CD4-positive, alpha-beta memory T cell (primary cell): ENCODE measurements at places on chromosomes 1 and 21. TPM values are rescaled to one million over a fixed set of nuclear protein-coding genes. Genes with fewer than 3 reads are reported as not detected.

PTGER3 gene
- not detected for total RNA-seq

PLXNA2 gene
- total RNA-seq = 4.0 TPM

NBPF12 gene
- 26.9 TPM for total RNA-seq

KRTAP10-9 gene
- total RNA-seq = not detected

MPL gene
- not detected for total RNA-seq

OR10Z1 gene
- not detected for total RNA-seq

TGFB2 gene
- not detected for total RNA-seq

SLC35F3 gene
- total RNA-seq = not detected

CEP170 gene
- total RNA-seq = 36.4 TPM

DNA sequence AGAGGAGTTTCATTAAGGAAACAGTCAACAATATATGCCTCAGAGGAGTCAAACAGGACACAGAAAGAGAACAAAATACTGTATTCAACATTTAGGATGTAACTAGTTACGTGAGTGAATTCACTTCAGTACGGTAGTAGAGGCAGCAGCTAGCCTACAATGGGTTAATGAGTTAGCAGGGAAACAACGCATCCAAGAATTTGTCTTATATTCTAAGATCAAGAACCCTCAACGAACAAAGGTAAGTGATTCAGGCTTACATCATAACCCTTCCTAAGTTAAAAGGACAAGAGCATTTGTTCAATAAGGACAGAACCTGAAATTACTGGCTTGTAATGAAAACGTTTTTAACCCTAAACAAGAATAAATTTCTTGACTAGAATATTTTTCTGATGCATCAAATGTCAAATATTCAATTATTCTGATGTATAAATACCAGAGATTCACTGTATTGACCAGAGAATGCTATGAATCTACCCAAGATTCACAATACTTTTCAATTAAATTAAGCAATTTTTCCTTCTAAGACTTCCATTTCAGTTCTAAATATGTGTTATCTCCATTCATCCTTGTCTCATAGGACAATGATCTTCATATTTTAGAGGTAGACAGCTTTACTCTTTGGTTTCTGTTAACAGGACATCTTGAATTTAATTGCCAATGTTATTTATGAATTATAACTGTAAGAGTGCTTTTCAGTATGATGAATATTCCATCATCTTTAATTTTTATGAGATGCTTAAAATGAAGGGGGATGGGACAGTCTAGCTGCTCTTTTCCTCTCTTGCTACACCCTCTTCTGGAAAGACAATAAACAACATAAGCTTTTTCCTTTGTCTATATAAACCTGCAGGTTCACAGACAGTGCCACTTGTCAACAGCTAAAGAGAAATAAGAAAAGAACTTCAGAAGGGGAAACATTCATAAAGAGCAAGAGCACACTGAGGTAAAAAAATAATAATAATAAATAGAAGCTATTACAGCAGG, 209.5 kb downstream of the SMYD3 start:
- H3K4me1 ChIP-seq = no peaks in the 10 kb centered on the region
- no peak for DNase-seq

GRCh38 chr1:96313216-96313615, 408.4 kb upstream of the PTBP2 start:
- no peaks in the 10 kb centered on the region for H3K4me1 ChIP-seq
- DNase-seq = no peak
- H3K4me3 ChIP-seq = no peak overlapping the region
- no peaks in the 10 kb centered on the region for H3K27me3 ChIP-seq
- H3K36me3 ChIP-seq = no peaks in the 10 kb centered on the region

DNA sequence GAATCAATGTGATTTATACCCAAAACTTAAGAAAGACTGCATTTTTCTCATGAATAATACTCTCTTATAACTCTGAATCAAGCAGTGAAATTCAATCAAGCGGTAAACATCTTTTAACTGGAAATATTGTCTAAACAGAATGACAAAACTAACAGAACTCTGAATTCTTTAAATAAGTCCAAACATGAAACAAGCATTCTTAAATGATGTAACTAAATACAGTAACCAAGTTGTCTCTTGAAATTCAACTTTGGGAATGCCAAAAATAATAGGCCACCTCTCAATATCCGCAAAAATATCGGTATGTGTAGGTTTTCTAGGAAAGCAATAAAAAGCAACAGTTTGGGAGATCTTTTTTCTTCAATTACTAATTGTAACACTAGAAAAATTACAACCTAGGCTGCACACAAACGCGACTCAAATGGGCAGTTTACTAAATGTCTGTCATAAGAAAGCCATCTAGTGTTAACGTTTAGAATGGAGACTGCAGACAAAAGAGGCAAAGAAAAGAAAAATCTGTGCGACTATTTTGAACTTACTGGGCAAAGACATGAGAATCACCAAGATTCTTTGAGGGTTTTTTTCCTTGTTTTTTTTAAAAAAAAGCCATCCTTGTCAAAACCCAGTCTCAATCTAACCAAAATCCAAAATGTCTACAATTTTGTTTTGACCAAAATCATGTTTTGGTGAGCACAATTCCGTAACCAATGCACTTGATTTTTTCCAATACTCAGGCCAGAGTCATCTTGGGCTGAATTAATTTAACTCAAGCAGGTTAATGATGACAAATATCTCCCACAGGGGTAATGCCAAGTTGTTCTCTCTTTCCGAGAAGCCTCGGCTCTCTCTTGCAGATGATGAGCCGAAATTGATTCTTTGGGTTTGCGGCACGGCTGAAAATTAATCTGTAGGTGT, 1.3 kb downstream of the SIPA1L2 start:
- no peak for DNase-seq
- H3K27ac ChIP-seq = no peak overlapping the region
- no peaks in the 10 kb centered on the region for H3K36me3 ChIP-seq
- H3K4me3 ChIP-seq = peak overlapping the region; percentile 29
- peaks cover 28% of the 10 kb centered on the region for H3K4me1 ChIP-seq
- no peaks in the 10 kb centered on the region for H3K27me3 ChIP-seq

- no peak for DNase-seq
- H3K4me1 ChIP-seq = no peaks in the 10 kb centered on the region
- H3K36me3 ChIP-seq = no peaks in the 10 kb centered on the region
- H3K27me3 ChIP-seq = no peaks in the 10 kb centered on the region
These were observed 239.3 kb upstream of the KCNK2 start for GRCh38 chr1:214843281-214843680.

DNA sequence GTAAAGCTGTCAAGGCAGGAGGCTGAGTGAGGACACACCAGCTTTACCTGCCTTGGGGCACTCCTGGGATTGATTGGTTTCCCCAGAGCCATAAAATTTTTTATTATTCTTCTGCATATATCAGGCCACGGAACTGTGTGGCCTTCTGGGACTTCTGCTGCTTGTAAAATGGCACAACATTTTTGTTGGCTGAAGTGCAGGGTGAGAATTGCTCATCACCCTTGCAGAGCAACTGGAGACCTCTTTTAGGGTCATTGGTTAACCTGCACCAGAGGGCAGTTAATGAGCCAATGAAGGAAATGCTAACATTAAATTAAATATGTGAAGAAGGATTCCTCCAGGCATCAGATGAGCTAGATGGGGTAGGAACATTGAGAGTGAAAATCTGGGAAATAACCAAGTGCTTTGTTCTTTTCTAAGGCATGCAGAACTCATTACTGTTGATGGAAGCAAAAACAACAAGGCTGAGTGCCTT, 87.7 kb downstream of the LTN1 start:
- H3K27ac ChIP-seq = no peak overlapping the region
- no peaks in the 10 kb centered on the region for H3K4me1 ChIP-seq
- no peak overlapping the region for H3K4me3 ChIP-seq

GRCh38 chr1:165467706-165468105, 22.8 kb upstream of the RXRG start:
- no peaks in the 10 kb centered on the region for H3K36me3 ChIP-seq
- H3K27ac ChIP-seq = no peak overlapping the region
- no peaks in the 10 kb centered on the region for H3K27me3 ChIP-seq
- H3K4me1 ChIP-seq = no peaks in the 10 kb centered on the region
- DNase-seq = no peak
- no peak overlapping the region for H3K4me3 ChIP-seq

- peak overlapping the region; percentile 89 for H3K27ac ChIP-seq
- no peaks in the 10 kb centered on the region for H3K27me3 ChIP-seq
- no peaks in the 10 kb centered on the region for H3K36me3 ChIP-seq
- peaks cover 48% of the 10 kb centered on the region for H3K4me1 ChIP-seq
- H3K4me3 ChIP-seq = peak overlapping the region; percentile 61
These were observed 1.4 kb downstream of the DESI2 start for GRCh38 chr1:244654108-244655038.

GRCh38 chr1:67700692-67701410, 15.8 kb downstream of the GADD45A start:
- no peak overlapping the region for H3K27ac ChIP-seq
- H3K4me3 ChIP-seq = no peak overlapping the region
- H3K36me3 ChIP-seq = no peaks in the 10 kb centered on the region
- no peaks in the 10 kb centered on the region for H3K4me1 ChIP-seq

DNA sequence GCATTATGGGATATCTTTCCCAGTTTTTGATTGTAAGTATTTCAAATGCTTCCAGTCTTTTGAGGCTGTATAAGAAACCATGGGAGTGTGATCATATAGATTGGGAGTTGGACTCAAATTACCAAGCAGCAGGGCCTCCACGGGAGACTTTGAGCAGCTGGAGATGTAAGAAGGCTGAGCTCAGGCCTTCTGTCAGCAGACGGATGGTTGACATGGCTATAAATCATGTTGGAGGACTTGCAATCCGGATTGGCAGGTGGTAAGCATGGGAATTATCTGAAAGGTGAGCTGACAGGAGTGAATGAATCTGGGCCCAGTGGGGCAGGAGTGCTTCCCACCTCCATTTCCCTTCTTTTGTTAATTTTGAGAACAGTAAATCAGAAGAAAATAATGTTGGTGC, 83.2 kb upstream of the PPM1J start:
- H3K27me3 ChIP-seq = no peaks in the 10 kb centered on the region
- no peak for DNase-seq
- no peak overlapping the region for H3K27ac ChIP-seq
- no peaks in the 10 kb centered on the region for H3K36me3 ChIP-seq
- H3K4me3 ChIP-seq = no peak overlapping the region

- H3K4me3 ChIP-seq = no peak overlapping the region
- DNase-seq = no peak
- no peaks in the 10 kb centered on the region for H3K27me3 ChIP-seq
These were observed 3.0 kb downstream of the SWT1 start for GRCh38 chr1:185159966-185160365.

DNA sequence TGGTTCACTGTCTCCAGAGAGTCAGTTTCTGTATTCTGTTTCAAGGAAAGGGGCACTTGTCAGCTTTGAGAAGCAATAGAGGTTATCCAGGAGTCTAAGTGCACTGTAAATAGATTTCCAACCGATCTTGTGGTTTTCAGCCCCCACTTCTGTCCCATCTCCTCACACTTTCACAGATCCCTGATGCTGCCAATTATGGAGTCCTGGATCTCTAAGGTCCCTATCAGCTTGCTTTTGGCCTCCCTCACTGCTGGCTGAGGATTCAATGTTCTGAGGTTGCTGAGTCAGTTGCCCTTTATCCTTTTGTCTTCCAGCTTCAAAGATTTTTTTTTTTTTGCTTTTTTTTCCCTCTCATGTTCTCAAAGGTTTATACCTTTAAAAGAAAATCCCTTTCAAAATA, 98.4 kb downstream of the DIRAS3 start:
- no peaks in the 10 kb centered on the region for H3K27me3 ChIP-seq
- H3K4me1 ChIP-seq = no peaks in the 10 kb centered on the region
- no peak overlapping the region for H3K27ac ChIP-seq

DNA sequence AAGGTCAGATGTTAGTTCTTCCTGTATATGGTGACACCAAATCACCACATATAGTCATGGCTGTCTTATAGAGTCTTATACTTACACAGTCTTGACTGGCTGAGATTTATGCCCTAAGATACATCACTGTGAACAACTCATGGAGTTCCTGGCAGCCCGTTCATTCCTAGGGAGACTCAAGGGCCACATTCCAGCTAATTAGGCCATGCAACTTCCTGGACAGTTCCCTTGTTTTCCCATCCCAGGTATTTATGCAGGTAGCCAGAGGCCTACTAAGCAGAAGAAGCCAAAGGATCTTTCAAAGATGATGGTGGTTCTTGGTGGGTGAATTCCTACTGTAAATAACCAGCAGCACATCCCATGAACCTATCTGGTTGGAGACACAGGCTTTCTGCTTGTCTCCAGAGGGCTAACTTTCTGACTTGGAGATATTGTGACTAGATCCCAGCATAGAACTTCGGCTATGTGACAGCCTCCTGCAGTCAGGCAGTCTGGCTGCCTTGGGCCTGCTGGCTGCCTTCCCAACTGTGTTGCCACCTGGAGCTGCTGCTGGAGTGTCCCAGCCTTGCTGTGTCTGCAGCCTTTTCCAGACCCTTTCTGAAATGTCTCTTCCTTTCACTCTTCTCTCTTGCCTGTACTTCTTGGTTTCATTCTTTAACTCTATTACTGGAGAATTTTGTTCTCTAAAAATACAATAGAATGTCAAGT, 283.8 kb downstream of the CACNA1E start:
- DNase-seq = no peak
- no peaks in the 10 kb centered on the region for H3K27me3 ChIP-seq
- no peaks in the 10 kb centered on the region for H3K4me1 ChIP-seq
- H3K36me3 ChIP-seq = no peaks in the 10 kb centered on the region
- no peak overlapping the region for H3K27ac ChIP-seq

DNA sequence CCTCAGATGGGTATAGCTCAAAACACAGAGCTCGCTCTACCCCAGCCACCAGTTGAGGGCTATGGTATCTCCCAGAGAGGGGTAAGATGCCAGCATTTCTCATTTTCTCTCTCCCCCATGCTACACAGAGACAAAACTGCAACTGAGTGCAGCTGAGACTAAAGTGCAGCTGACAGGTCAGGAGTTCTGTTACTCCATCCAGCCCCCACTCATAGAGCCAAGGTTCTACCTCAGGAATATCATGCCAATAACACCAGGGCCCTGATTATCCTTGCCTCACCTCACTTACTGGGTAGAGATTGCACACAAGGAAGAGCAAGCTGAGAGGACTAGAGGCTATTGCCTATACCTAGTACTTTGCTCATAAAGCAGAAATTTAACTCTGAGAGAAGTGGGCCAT, 34.6 kb downstream of the DPYD start:
- no peak overlapping the region for H3K4me3 ChIP-seq
- no peaks in the 10 kb centered on the region for H3K27me3 ChIP-seq
- no peak for DNase-seq

DNA sequence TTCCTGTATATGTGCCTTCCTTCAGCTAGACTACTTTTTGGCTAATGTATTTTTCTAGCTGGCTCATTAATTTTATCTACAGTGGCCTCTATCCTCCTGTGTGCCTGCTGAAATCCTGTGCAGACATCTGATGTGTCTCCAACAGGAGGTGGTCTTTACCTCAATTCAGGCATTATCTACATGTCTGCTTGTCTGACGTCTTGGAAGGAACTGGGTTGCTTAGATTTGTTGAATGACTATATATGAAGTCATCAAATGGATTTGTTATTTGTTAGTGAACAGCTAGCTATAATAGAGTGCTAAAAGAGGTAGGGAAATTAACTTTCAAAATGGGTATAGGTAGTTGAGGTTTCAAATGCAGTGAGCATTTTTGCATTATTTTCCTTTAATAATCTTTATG, 6.7 kb downstream of the RPL5 start:
- H3K4me3 ChIP-seq = no peak overlapping the region
- DNase-seq = no peak
- H3K4me1 ChIP-seq = peaks cover 68% of the 10 kb centered on the region
- H3K36me3 ChIP-seq = peaks cover 83% of the 10 kb centered on the region
- no peaks in the 10 kb centered on the region for H3K27me3 ChIP-seq
